ENCODE measurements at places on chromosomes 16 and 17.

- DNase-seq: no peak
Observed at GRCh38 chr16:17261197-17261858, 209.4 kb downstream of the XYLT1 start.

DNA sequence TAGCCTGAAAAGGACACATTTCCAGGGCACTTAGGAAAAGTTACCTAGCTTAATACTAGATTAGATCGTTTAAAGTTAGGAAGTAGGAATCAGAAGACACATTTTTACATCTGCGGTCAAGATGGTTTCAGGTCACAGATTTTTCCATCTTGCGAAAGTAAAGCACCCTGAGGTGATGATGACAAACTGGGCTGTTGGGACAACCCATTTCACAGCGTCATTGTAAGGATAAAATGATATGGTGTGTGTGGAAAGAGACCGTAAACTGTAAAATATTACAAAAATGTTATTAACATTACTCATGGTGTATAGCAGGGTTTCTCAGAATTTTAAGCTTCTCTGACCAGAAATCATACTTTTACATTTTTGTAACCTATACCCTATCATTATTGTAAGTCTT lies 10.1 kb upstream of the MAP2K6 start:
- DNase-seq: no peak

DNA sequence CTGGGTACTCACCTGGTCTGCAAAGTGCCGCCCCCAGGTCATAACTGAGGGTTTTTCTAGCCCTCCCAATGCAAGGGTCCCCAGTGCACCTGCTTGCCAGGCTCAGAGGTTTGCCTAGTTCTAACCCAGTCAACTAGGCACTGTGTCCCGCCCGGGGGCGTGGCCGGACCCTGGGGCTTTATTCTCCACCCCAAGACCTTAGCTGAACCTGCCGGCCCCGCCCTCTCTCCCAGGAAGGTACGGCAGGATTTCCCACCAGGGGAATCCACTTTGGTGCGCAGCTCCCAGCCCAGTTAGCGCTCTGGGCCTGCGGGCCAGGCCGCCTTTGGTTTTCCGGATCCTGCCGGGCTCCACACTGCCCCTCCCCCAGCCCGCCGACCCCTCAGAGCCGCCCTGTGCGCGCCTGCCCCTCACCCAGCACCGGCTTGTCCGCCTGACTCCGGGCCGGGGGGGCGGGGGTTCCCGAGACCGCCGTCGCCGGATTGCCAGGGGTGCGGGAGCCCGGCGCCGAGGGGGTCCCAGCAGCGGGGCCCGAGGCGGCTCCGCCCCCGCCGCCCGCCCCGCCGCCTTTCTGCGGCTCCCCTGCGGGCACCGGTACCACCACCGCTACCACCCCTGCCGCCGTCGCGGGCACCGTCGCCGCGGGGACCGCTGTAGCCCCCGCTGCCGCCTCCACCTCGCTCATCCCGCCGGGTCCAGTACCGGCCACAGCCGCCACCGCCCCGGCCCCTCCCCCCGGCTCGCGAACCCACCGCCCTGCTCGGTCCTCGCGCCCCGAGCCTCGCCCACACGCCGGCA lies 424 bp downstream of the YBX2 start:
- no peak for DNase-seq

DNA sequence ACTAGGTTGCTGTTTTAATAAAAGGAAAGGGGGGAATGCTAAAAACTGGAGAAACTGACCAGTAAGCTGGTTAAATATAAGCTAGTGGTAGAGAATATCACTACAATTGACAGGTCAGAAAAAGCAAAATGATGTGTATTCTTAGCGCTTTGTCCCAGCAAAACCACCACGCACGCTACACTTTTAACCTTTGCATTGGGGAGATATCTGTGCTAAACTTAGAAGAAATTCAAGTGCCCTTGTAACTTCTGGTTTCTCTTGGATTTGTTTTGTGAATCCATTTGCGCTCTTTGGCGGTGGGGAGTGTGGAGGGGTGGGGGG lies 1.4 kb downstream of the GAN start:
- DNase-seq: no peak

DNA sequence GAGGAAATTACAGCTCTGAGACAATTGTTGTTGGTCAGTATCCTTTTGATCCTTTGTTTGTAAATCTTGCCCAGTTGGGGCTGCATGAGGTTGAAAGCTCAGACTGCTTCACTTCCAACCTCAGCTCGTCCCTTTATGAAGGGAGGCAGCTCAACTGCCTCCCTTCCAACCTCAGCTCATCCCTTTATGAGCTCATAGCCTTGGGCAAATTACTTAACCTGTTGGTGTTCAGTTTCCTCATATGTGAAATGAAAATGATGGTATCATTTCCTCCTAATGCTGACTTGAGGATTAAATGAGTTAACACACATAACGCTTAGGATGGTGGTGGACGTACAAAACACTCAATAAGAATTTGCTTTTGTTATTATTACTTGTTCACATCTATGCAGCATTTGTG lies 265.1 kb downstream of the CDH13 start:
- DNase-seq: no peak

DNA sequence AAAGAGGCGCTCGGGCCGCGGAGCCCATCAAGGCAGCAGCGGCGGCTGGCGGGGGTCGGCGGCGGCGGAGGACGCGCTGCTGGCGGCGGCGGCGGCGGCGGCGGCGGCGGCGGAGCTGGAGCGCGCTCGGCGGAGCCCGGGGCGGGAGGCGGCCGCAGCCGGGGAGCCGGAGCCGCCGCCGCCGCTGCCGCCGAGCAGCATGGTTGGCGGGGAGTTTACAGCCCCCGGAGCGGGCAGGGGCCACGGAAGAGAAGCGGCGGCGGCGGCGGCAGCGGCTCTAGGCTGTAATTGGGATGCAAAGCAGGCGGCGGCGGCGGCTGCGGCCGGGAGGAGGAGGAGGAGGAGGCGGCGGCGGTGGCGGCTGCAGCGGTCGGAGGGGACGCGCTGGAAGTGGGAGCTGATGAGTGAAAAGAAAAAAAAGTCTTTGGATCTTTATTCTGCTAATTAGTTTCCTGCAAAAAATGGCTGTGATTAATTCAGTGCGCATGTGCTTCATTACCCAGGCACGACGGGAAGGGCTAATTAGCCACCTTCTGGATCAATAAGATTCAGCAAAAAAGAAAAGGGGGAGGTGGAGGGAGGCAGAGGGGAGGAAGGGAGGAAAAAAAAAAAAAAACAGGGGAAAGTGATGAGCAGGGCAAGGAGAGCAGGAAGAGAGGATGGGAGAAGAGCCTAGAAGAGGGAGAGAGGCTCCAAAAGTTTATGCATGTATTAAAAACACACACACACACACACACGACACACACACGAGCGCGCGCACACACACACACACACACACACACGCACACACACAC lies 10.9 kb upstream of the ZFHX3 start:
- DNase-seq: no peak

DNA sequence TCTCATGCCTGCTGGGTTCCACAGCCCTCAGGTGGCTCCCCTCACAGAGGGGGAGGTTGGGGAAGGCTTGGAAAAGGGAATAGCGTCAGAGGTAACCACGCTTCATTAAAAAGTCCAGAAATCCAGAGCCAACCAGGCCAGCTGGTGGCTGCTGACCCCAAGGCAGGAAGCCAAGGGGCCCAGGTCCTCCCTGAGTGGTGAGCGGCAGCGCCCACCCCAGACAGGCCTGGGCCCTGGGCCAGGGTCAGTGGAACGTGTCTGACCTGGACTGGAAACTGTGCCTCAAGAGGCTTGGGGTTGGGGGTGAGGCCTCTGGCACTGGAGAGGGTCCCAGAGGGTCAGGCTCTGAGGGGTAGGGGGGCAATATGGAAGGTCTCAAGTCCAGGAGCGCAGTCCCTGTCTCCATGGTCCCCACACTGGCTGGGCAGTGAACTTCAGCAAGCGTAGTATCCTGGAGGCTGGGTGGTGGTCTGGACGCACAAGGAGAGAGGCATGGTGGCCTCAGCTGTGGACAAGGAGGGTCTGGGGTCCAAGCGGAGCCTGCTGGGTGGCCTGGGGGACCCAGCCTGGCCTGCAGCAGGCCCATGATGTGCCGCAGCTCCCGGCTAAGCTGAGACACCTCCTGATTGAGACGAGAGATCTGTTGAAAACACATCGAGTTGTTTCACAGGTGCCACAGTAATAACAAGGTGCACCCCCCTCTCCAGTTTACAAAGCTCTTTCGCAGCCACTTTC lies 5.2 kb upstream of the RAB5C start:
- DNase-seq: no peak

- DNase-seq: no peak
Observed at GRCh38 chr16:86566601-86566965, at the start of gene FOXC2. FOXC2 (plus strand) TSS chr16:86566829; CDS start chr16:86567336, 507 bp downstream.

DNA sequence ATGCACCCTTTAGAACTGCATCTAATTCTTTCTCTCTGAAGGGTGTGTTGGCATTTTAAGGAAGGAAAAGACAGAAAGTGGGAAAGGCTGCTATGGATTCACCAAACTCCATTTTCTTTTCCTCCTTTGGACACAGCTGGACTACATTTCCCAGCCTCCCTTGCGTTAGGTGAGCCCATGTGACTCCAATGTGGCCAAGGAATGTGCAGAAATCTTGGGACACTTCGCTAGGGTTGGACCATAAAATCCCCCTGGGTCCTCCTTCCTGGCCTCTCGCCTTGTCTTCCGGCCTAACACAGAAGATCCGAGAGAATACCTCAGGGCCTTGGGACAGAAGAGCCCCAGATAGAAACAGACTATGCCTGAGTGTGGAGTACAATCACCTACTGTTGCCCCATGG lies 56.3 kb downstream of the ABCC12 start:
- no peak for DNase-seq

- no peak for DNase-seq
Observed at GRCh38 chr17:48296453-48296852, 133.6 kb downstream of the SKAP1 start.

GRCh38 chr16:10206215-10206614 lies 24.0 kb upstream of the GRIN2A start:
- no peak for DNase-seq

GRCh38 chr16:66263168-66263972 lies 103.1 kb upstream of the CDH5 start:
- DNase-seq: no peak

DNA sequence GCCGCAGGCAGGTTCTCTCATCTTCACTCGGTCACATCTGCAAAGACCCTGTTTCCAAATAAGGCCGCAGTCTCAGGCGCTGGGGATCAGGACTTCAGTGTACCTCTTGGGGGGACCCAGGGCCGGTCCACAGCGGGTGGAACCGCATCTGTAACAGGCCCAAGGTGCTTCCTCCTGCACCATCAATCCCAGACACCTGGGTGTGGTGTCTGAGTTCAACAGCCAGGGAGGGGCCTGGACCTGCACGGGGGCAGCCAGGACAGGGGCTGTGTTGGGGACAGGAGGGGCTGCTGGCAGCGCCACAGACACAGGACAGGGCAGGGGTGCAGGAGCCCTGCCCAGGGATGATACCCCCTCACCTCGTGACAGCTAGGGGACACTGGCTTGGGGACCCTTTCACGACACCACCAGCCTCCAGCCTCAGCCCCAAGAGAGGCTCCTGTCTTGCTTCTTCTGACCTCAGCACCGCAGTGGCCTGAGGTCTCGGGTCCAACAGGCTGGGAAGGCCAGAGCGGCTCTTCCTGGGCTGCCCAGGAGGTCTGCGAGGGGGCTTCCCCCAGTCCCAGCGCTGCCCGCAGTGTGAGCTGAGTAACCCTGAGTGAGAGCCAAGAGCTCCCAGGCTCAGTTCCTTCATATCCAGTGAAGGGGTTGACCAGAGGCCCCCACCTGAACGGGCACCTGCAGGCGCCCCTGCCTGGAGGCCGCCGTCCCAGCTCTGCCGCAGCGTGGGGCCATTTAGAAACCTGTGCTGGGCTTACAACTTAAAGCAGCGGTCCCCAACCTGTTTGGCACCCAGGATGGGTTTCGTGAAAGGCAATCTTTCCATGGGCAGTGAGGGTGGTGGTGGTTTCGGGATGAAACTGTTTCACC lies 30.7 kb upstream of the BAHCC1 start:
- no peak for DNase-seq

GRCh38 chr17:64091571-64091970 lies 38.4 kb downstream of the ERN1 start:
- no peak for DNase-seq

DNA sequence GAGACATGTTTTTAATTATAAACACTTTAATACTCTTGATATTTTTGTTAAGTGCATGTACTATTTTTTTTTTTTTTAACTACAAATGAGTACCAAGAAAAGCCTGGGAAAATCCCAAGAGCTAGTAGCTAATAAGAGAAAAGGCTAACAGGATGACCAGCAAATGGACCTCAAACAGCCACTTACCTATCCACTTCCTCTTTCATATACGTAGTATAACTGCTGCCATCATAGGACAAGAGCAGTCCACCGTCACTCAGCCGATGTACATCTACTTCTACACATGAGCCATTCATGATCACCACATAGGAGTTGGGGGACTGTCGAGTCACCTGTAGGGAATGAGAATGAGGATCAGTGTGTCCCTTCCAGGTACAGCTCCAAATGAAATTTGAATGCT lies 128.0 kb upstream of the C17orf78 start:
- DNase-seq: no peak

DNA sequence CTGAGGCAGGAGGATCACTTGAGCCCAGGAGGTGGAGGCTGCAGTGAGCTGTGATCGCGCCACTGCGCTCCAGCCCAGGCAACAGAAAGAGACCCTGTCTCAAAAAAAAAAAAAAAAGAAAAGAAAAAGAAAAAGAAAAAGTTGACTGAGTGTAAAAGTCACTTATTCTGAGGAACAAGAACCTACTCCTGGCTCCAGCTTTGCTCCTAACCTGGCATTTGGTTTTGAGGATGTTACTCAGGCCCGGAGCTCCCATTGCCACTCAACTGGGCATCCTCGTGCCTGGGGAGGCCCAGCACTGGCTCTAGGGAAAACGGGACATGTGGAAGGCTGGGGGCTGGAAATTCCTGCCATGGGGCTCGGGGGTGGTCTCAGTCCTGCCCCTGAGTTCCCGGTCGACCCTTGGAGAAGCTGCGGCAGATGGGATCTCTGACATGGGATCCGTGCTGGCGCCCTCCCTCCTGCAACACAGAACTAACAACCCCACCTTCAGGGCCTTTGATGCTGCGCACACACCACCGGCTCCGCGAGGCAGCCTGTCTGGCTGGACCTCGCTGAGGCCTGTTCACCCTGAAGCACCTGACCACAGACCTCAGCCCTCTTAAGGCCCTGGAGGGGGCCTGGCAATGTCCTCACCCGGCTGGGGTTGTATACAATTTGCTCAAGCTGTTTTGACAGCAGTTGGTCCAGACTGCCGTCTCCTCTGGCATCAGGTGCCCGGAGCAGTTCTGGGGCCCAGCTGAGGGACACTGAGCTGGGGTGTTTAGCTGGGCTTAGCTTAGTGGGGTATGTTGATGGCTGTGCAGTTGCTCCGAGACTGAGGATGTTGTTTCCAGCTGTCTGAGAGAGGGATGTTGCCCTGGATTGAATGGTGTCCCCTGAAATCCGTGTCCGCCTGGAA lies 12.3 kb downstream of the CD7 start:
- DNase-seq: peak; percentile 33

- DNase-seq: no peak
Observed at GRCh38 chr17:75344666-75345065, 55.4 kb upstream of the SLC25A19 start.

GRCh38 chr17:61583242-61583641 lies 7.8 kb downstream of the NACA2 start:
- peak; percentile 15 for DNase-seq
